SW480 (cell line): ENCODE measurements at places on chromosomes 7 and 10.

DNA sequence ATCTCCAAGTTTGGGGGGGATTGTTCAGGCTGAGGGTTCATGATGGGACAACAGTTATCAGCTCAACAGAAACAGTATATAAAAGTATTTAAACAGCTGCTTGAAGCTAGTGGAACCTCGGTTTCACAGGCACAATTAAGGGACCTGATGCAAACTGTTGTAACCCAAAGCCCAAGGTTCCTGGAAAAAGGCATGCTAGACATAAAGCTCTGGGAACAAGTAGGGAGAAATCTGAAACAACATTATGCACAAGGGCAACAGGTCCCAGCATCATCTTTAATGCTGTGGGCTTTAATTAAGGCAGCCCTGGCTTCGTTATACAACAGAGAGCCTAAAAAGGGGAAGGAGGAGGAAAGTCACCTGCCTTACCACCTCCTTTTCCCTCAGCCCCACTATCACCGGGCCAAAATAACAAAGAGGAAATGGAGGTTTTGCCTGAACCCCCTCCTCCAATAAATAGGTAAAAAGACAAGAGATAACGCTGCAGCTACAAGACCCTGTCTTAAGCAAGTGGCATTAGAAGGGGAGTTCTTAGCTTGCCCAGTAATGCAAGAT is 83.2 kb upstream of the GPR22 start:
- DNase-seq, result no peak

DNA sequence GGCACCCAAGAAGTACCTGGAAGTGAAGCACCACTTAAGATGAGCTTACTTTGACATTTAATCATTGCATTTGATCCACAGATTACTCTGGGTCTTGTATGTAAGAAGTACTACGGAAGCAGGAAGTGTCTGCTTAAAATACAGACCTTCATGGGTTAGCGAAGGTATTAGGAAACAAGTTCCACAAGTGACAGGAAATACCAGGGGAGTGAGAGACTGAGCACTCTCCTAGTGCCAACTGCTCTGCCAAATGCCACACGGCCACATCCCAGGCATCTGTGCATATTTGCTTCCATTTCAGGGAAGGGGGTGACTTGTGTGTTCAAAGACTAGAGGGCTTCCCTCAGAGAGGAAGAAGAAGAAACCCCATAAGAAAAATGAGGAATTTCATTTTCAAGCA is 57.2 kb upstream of the ANK3 start:
- no peak for DNase-seq

DNA sequence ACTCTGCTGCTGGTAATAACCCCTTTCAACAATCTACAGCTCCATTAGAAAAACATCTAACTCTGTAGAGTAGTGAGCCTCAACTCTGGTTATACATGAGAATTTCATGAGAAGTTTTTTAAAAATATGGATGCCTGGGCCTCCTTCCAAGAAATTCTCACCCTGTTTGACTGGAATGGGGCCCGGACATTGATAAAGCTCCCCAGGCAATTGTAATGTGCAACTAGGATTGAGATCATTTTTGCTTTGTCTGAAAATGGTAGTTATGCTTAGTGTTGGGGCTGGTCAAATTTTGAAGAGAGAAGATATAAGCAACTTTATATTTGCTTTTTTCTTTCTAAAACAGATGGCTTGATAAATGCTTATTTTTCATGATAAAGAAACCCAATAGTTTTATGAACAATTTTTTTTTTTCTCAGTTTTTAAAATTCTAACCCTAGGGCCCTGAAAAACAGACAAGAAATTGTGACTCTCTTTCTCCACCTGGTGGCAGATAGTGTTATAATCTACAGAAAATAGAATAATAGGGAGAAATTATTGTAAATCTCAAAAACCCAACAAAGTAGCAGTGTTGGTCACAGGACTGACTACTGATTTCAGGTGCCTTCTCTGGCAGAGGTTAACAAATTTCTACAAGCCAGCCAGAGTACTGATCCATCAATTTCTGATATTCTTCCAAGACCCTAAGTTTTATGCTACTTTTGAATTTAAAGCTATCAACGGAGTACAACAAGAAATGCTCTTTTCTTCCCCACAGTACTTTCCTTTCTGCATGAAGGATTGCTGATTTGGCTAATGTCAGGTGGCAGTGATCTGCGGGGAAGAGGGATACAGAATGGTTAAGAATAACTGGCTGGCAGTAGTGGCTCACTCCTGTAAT is 174.8 kb downstream of the DKK1 start:
- DNase-seq, result peak; percentile 13

DNA sequence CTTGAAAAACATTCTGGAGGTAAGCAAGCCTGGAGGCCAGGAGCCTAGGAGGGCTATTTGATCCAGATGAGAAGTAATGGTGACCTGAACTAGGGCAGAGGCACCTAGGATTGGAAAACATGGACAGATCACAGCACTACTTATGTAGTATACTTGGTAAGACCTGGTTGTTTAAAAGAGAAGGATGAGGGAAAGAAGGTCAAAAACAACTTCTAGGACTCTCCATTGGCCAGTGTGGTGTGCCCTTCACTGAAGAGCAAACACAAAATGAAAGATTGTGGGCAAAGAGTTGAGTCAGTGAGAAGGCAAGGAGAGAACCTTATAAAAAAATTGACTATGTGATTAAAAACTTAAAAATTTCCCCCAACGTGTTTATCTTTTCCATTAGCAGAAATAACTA is 14.3 kb downstream of the ANKRD1 start:
- no peak for DNase-seq

GRCh38 chr7:151865070-151865670 is 11.7 kb downstream of the PRKAG2 start:
- DNase-seq, result no peak

DNA sequence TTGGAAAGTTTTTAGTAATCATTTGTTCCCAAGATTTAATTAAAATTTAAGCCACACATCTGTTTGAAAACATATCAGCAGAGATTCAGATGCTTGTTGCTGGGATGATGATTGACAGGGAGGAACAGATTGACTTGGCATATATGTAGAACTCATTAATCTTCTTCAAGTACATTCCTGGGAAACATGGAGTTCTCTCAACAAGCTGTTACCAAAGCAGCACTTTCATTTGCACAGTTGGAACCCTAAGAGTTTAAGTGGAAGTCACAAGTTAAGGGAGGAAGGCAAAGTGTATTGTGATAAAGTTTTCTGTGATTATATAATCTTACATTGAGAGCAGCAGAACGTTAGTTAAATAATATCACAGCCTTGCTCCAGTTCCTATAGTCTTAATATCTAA is 485.4 kb upstream of the CELF2 start:
- DNase-seq, result no peak

DNA sequence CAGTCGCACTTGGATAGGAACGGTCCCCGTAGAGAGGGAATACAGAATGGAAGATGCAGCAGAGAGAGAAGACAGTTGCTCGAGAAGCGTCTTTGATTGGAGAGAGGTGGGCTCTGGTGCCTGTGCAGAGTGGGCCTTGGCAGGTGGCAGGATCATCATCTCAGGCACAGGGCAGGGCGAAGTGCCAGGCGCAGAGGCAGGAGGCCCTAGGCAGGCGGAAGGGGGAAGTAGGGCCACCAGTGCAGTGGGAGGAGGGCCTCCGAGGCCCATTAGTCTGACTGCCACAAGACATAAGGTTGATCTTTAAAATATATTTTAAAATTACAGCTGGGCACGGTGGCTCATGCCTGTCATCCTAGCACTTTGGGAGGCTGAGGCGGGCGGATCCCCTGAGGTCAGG is 10.1 kb downstream of the CARD11 start:
- DNase-seq, result no peak

GRCh38 chr7:119943942-119944600 is 328.9 kb upstream of the KCND2 start:
- DNase-seq, result no peak

DNA sequence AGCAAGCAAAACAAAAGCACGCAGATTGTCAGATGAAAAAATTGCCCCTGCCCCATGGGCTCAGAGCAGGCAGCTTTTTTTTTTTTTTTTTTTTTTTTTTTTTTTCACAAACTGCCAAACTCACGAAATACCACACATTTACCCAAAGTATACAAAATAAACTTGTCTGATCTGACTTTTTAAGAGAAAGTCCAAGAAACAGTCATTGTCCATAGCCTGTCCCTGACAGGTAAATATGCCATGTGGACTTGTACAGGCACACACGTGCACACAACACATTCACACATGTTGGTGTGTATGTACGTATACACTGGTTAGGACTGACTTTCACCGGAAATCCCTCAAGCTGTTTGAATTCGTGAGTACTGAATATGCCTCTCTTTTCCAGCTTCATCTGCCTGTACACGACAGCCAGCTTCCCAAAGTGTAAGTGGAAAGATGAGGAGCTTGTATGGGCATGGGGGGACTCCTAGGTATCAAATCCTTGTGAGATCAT is 929 bp upstream of the HGF start:
- DNase-seq, result no peak

DNA sequence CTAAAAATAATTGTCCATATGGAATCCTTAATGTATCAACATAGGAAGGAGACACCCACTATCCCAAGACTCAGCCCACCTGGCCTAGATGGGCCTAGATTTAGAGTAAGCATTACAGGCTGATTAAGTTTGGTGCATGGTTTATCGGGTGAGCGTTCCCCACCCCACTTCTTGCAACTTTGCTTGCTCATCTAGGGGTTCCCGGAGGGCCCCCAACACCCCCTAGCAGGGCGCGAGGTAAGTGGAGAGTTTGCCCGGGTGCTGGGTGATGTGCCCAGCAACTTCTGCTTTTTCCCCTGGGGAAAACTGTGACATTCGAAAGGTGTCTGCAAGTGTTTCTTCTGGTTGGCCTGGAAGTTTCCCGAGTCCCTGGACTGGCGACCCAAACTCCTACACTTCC is 31.7 kb downstream of the SKIDA1 start:
- no peak for DNase-seq

- no peak for DNase-seq
These were observed 62.4 kb upstream of the GDF10 start for GRCh38 chr10:47237316-47238260.

- no peak for DNase-seq
These were observed 102.5 kb downstream of the ALOX5 start for GRCh38 chr10:45476559-45476958.

DNA sequence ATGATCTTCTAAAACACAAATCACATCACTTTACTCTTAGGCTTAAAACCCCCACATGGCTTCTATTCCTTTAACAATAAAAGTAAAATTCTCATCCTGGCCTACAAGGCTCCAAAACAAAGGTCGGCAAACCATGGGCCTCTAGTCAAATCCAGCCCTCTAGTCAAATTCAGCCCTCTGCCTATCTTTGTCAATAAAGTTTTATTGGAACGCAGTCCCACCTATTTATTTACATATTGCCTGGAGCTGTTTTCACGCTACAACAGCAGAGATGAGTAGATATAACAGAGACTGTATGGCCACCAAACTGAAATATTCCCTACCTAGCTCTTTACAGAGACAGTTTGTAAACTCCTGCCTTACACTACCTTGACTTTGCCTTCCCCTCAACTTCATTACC is 178.8 kb downstream of the PTPN20 start:
- no peak for DNase-seq

DNA sequence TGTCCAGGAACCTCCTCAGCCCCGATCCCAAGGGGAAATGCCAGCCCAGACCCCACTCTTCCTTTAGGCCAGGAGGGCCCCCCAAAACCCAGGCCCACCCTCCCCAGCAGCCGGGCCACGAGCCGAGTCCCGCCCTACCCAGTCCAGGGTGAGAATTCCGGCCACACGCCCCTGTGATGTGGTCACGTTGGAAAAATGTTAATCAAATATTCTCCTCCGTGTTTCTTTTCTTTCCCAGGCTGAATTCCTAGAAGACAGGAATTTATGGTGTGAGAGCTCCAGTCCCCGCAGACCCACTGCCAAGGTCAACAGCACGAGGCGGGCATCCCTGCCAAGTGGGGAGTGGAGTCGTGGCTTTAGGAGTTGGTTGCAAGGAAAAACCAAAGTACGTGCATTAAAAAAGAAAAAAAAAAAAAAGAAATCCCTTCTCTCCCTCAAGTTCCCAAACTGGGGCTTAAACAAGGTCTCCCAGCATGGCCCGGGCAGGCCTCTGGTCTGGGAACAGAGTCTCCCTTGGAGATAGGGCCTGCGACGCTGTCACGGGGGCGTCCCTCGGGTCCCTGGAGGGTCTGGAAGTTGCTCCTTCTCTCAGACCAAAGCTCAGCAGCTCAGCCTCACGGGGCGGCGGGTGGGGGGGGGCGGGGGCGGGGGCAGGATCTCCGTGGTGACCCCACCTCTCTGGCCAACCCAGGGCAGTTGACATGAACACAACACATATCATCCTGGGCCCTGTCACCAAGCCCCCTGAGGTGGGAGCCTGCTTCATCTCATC is 28.1 kb upstream of the ELN start:
- peak; percentile 73 for DNase-seq

DNA sequence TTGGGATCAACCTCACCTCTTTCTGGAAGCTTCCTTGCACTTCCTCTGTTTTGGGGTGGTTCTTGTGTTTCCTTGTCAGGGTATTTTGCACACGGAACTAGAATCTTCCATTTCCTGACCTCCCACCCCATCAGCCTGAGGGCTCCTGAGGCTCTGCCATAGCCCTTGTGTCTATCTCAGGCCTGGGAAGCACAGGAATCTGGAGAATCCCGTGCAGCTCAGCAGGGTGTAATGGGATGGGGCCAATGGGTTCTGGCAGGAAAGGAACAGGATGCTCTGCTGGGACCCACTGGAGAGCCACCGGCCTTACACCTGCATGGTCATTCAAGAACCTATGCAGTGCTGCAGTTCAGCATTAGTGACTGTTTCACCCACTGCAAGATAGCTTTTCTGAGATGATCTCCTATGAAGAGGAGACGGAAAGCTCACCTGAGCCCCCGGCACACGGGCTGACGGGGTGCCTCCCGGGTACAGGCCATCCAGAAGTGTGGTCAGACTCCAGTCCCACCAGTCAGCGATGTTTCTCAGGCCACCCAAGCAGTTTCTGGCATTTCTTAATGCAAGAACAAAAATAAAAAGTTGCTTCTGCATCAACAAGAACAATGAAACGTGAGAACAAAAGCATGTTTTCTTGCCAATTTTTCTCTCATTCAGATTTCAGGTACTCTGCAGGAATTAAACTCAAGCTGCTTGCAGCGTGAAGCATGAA is 133.2 kb downstream of the PKD1L1 start:
- no peak for DNase-seq
